Stromal cell of bone marrow (primary cell): ENCODE measurements at places on chromosomes 6 and 20.

DNA sequence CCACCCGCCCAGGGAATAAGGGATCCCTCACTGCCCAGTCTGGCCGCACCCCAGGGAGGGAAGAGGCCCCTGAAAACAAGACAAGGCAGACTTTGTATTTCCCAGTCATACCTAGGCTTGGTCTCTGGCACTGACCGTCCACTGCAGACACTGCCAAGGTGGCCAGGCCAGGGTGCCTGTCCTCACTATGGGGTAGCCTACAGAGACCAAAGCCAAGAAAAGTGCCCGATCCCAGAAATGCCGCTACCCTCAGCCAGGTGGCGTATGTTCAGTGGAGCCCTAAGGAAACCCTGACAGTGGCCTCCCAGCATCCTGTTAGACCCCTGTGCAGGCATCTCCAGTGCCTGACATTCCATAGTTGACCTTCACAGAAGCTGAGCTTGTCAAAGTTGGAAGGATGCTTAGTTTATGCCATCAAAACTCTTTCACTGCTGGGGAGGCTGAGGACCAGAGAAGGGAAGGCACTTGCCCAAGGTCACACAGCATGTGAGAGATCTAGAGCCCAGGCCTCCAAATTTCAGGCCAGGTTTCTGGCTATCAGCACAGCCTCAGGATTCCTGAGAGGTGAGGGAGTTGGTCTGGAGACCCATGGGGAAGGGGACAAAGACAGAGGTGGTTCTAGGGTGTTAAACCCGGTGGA lies 2.5 kb downstream of the SCRT2 start:
- no peak for DNase-seq

DNA sequence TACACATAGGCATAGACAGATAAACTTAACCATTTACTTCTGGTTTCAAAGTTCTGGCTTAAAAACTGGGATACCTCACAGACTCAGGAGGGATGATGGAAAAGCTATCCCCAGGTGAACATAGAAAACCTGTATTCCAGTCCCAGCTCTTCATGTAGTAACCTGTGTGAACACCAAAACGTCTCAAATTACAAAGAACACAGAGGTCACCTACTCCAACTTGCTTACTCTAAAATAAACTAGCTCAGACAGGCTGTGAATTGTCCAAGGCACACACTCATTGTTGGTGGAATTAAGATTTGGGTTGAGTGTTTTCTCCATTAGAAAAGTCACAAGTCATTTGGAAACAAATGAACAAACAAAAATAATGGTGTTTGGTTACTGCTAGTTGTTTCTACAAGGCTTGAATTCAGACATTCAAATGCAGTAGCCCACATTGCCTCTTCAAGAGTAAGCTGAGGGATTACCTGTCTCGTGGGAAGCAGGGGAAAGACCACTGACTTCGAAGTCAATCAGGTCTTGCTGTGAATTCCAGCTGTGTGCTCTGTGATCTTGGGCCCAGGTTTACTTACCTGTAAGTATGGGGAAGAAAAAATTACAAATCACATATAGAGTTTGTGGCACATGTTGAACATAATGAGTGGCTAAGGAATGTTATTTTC lies 48.2 kb upstream of the LRRC1 start:
- no peak for DNase-seq

DNA sequence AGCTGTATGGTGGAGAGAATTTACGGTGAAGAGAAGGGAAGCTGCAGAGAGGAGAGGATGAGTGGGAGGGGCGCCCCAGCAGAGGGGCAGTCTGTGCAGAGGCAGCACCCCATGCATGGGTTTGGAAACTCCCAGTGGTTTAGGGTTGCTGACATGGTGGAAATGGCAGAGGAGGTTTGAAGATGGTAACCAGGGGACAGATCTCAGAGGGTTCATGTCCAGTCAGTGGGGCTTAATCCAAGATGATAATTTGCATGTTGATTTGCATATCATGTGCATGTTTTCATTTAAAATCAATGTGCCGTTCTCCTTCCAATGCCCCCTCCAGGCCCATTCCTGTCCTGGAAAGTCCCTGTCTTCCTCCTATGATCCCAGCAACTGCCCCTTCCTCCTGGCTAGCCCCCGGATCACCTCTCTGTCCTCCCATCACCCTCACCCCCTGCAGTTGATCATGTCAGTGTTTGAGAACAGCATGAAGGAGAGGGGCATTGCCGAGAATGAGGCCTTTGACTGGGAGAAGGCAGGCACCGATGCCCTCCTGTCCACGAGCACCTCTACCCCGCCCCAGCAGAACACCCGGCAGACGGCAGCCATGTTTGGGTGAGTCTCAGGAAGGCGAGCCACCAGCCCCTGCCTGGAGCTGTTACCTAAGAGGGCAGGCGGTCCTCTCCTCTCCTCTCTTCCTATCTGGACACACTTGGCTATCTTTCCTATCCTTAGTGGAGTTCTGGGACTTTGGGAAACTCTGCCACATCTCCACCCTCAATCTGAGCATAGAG lies 14.3 kb downstream of the TTBK1 start:
- no peak for DNase-seq

- DNase-seq = no peak
These were observed 238.8 kb downstream of the PAX1 start for GRCh38 chr20:21944227-21944626.

DNA sequence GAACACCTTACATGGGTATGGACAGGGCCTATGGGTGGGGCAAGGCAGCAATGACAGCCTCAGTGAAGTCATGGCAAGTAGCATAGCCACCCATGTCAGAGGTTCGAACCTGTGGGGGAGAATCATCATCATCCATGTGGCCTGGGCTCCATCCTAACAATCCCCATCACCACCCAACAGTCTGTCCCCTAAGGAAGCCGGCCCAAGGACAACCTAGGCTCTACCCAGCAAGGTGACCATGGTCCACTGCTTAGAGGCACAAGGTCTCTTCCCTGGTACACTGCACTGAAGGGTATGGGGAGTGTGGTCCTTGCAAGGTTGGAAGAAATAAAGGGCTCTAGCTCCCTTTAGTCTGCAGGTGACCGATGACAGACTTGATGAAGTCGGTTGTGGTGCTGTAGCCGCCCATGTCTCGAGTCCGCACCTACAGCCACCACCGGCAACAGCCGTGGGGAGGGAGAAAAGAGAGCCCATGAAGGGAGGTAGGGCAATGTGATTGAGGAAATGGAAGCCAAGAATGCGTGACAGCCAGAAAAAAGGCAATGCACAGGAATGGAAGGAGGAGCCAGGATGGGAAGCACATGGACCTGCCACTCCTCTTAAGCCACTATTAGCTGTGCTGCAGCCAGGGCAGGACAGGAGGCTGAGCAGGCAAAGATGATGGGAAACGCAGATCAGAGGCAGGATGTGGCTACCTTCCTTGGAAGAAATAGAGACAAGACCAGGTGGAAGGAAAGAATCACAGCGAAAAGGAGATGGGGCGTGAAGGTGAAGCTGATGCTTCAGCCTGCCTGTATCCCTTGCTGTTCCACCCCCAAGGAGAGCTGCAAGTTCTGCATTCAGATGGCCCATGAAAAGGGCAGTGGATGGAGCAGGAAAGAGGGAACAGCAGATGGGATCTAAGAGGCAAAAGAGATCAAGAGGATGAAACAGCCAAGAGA lies 5.3 kb downstream of the IDH3B start:
- no peak for DNase-seq

DNA sequence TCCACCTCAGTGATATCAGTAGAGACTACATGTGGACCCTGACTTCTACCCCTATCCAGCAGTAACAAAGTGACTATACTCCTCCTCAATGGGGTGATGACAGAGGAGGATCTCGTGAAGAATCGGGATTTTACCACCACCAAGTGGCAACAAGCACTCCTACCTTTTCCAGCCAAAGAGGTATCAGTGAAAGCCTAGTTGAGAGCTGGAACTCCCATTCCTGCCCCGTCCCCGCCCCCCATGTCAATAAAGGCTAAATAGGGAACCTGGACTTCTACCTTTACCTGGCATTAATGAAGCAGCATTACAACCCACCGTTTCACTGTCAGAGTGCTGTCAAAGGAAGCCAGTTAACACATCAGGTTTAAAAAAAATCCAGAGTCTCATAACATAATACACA lies 45.3 kb downstream of the RNF24 start:
- DNase-seq = no peak

GRCh38 chr6:31592396-31592771 lies 422 bp downstream of the NCR3 start:
- no peak for DNase-seq

GRCh38 chr20:36855241-36855657 lies 20.7 kb upstream of the TLDC2 start:
- DNase-seq = no peak

DNA sequence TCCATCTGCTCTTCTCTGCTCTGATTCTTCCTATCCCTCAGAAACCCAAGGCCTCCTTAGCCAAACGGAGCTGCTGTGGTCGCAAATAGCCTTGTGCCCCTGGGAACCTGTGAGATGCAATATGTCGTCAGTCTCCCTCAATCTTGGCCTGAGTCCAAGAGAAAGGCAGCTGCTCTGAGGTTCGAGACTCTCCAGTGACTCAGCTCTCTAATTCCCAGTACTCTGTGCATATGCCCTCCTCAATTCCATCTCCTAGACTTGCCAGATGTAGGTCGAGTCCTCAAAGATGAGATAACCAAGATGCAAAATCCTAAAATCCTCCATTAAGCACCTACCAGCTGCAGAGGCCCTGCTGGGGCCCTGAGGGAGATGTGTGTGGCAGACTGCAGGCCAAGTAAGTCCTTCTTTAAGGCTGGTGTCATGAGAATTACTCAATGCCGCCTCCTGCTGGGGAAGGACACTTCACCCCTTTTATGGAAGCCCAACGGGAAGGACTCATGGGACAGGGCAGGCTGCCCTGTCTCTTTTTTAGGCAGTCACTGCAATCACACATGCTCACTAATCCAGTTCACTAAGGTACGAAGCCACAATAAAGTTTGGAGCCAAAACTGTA lies 28.5 kb downstream of the C6orf15 start:
- DNase-seq = peak; percentile 75

DNA sequence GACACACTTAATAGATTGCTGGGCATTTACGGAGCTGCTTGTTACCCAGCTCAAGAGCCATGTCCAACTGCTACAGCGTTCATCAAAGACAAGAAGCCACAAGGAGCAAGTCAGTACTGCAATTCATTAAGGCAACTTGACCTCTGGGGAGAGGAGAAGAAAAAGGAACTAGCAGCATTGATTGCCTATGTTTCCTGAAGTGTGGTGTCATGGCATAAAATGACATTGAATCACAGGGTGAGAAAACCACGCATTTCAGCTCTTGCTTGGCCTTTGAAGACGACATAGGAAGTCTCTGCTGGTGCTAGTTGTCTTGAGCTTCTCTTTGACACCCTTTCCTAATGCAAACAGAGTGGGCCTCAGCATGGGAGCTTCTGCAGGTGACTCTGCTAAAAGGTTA lies 139.1 kb downstream of the CDH26 start:
- DNase-seq = no peak
